ENCODE measurements at places on chromosomes 4 and X.

DNA sequence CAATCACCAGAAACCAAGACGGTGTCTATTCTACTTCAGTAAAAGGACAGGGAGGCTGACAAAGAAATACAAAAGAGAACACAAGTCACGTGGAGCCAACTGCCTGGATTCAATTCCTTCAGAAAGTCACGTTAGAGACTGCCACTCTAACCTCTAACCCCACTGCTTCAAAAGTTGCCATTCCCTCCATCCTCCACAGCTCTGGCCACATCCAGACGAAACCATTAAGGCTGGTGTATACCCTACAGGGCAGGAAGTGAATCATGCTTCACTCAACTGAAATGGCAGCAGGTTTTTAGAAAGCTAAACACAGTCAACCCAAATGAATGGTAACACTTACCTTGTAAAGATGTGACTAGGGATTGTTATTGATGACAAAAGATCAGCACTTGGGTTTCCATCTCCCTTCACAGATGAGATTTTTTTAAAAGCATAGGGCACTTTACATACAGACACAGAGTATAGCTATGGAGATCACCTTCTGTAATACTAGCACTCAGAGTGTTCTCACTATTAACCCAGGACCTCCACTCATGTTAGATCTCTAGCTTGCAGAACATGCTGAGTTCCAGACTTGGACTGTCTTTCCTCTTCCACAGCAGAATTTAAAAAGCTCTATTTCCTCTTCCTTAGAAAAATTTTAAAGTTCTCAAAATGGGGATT is 37.4 kb downstream of the MAML3 start:
- no peak for DNase-seq

- no peak for DNase-seq
These were observed 88.7 kb downstream of the TNIP2 start for GRCh38 chr4:2667428-2667827.

DNA sequence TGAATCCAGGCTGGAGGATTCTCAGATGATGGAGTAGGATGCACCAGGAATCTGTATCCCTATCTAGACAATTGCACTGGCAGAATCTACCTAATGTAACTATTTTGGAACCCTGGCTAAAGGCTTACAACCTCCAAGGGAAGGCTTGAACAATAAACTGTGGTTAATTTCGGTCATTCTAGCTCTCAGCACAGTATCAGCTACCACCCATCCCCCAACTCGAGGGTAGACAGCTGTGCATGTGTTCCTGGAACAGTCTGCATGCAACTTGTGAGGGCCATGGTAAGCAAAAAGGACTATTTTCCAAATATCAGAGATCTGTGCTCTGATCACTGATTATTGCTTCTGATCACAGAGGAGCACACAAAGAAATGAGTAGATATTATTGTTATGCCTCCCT is 34.0 kb downstream of the ELF2 start:
- DNase-seq = no peak

GRCh38 chr4:72895408-72895807 is 174.1 kb downstream of the COX18 start:
- no peak for DNase-seq

DNA sequence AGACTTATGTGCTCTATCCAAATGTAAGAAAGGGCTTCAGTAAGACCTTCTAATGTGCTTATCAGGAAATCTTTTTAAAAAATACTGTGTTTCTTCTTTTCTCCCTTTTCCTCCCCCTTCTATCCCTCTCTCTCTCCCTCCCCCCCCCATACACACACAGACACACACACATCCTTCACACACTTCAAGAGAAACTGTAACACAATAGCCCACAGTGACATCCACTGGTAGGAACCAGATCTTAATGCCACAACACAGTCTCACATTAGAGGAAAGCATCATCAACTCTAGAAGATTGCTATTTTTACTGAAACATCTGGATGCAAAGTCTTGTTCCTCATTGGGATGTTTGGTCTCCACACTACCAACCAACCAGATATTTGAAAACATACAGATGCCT is 4.6 kb downstream of the PCDH19 start:
- no peak for DNase-seq

- no peak for DNase-seq
These were observed 70.6 kb downstream of the TAPT1 start for GRCh38 chr4:16155528-16156169.

- no peak for DNase-seq
These were observed 14.2 kb upstream of the MID1 start for GRCh38 chrX:10634392-10635161.

DNA sequence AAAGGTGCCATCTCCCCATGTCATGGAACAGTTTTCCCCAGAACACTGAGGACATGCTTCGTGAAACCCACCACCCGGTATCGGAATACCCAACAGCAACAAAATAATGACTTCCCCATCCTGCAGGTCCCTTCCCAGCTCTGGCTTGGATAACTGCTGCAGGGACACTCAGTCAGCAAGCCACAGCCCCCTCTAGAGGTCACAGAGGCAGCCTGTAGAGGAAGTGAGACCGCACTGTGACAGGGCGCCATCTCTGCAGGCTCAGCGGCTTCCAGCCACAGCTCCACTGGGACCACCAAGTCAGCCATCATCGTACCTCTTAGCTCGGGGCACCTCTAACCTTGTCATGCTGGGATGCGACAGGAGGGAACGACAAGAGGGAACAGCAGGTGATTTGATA is 315.9 kb downstream of the LDB2 start:
- DNase-seq = no peak

- no peak for DNase-seq
These were observed 61.4 kb downstream of the TNIP2 start for GRCh38 chr4:2694691-2695090.

GRCh38 chr4:24640366-24640765 is 56.0 kb upstream of the DHX15 start:
- DNase-seq = no peak

- no peak for DNase-seq
These were observed 626.8 kb downstream of the TLL1 start for GRCh38 chr4:166499820-166500219.

- no peak for DNase-seq
These were observed 20.4 kb downstream of the USP46 start for GRCh38 chr4:52638717-52639116.

All from nucleus accumbens (tissue), 56 donors.